CD4-positive, alpha-beta T cell treated with Interleukin-21 for 1 hour (primary cell): ENCODE measurements at places on chromosomes 11 and 22.

GRCh38 chr22:17112491-17113042, 8.6 kb downstream of the TMEM121B start:
- no peak for DNase-seq

- no peak for DNase-seq
These were observed 31.6 kb upstream of the WNT11 start for GRCh38 chr11:76237914-76238313.

DNA sequence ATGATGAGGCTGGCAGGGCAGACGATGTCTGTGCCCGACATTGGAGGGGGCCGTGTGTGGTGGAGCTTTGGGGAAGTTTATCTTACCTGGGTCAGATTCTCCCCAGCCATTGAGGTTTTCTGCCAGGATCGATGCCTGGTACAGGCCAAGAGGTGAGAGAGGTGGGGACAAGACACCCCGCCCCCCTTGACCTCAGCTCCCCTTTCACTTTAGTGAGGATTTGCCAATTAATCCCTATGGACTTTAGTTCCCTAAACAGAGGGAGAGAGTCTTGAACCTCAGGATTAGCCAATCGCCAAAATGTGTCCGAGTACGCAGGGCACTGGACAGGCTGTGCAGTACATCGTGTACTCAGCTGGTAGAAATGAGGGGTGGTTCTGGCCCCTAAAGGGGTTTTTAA, 541 bp downstream of the HORMAD2 start:
- no peak for DNase-seq

DNA sequence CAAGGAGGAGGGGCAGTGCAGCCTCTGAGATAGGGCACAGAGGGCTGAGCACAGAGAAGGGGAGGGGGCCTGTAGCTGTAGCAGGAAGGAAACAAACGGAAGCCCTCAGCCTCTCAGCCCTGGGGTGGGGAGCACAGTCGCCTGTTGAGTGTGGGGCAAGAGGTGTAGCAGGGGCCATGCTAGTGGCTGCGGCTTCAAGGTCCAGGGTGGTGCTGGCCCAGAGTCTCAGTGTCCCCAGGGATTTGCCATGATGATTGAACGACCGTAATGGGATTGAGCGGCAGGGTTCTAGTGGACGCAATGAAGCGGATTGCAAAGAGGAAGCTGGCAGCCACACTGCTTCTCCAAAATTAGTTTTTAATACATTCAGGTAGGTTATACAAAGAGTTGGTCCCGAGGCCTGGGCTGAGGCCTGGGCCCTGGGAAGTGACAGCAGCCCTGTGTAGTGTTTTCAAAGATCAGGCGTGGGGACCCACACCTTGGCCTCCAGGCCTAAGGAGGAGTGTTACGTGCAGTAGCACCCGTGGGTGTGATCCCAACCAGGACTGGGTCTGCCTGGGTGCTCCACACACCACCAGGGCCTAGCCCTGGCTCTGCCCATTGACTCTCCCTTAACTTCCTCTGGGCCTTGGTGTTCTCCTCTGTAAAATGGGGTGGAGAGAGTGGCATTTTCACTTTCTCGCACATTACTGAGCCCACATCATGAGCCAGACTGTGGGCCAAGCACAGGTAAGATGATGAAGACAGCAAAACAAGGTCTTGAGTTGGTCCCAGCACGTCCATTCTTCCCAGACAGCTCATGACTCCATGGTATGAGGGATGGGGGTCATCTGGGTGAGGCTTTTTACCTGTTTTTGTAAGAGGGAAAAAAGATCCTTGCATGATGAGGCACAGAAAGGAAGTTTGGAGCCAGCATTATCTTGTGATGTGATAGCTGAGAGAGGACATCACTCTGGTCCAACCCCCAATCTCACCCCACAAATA, 13.1 kb downstream of the LRRC32 start:
- no peak for DNase-seq

DNA sequence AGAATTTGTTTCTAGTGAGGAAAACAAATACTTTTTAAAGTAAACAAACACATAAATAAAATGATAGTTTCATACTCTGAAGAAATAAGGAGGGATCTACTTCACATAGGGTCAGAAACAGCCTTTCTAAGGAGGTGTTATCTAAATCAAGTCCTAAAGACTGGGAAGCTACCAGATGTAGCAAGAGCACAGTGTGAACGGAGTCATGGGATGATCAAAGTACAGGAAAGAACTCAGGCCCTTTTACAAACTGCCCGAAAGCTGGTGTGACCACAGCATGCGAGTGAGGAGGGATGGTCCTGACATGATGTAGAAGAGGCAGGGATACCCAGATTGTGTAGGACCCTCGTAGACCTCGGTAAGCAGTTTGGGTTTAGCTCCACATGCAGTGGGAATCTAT, 102.8 kb downstream of the ARHGAP32 start:
- DNase-seq: no peak

- peak; percentile 34 for DNase-seq
These were observed 625 bp downstream of the EIF3D start for GRCh38 chr22:36528341-36528740.

DNA sequence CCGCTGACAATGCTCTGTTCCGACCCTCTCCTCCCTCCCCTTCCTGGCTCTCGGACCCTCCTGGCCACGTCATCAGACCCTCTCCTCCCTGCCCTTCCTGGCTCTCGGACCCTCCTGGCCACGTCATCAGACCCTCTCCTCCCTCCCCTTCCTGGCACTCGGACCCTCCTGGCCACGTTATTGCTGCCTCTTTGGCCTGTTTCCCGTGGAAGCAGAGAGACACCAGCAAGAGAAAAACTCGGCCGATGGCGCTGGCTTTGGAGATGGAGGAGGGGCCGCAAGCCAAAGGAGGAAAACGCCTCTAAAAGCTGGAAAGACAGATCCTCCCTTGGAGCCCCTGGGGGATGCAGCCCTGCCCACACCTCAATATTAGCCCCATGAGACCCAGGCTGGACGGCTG, 463.3 kb downstream of the BRD1 start:
- DNase-seq: no peak

DNA sequence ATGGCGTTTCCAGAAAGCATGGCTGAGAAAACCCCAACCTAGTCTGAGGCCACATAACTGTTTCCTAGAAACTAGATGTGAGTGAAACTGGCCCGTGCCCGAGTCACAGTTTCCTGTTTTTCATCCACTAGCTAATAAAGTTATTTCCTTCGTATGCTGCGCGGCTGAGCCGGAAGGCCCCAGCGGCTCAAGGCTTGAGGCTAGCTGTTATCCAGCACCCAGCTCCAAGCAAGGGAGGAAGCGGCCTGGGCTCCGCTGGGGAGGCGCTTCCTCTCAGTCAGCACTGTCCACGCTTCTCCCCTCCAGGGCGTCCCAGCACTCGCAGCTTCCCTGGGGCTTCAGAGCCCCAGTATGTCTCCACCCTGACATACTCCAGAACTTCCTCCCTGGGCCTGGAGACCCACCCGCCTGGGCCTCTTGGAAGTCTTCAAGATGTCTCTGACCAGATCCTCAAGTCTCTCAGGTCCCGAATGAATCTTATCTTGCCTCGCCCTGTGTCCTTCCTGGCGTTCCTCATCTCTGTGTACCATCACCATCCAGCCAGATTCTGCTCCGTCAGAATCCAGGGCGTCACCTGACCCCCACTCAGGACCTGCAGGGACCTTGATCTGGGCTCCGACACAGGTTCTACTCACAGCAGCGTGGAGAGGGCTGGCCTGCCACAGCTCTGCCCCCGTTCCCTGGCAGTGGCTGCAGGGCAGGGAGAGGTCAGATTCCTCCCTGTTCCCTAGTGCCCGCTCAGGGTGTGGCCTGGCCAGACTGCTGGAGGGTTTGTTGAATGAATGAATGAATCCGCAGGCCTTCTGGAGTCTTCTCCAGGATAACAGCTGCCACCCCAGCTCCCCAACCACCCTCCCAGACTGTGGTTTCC, 81.9 kb downstream of the LRRC32 start:
- peak; percentile 32 for DNase-seq

- no peak for DNase-seq
These were observed 33.0 kb downstream of the TPST2 start for GRCh38 chr22:26556904-26557303.

DNA sequence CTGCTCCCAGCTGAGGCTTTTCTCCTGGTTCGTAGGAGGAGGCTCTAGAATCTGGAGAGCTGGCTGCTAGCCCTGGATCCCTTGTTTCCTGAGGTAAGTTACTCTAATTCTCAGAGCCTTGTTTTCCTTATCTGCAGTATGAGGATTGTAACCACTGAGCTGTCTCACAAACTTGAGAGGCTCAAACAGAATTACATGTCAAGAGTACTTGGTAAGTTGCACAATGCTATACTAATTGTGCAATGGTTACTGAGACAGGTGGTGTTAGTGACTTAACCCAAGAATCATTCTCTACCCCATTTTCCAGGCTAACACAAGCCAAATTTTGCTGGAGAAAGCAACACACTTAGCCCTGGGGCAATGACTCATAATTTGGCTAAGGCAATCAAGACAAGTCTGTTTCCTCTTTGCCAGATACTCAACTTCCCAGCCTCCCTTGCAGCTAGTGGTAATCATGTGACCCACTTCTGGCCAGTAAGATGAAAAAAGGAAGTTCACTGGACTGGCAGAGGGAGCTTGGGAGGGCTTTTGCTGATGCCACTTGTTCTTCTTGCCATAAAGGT, 348.0 kb downstream of the TENM4 start:
- DNase-seq: no peak

- DNase-seq: no peak
These were observed 21.0 kb upstream of the AMOTL1 start for GRCh38 chr11:94747146-94747545.

DNA sequence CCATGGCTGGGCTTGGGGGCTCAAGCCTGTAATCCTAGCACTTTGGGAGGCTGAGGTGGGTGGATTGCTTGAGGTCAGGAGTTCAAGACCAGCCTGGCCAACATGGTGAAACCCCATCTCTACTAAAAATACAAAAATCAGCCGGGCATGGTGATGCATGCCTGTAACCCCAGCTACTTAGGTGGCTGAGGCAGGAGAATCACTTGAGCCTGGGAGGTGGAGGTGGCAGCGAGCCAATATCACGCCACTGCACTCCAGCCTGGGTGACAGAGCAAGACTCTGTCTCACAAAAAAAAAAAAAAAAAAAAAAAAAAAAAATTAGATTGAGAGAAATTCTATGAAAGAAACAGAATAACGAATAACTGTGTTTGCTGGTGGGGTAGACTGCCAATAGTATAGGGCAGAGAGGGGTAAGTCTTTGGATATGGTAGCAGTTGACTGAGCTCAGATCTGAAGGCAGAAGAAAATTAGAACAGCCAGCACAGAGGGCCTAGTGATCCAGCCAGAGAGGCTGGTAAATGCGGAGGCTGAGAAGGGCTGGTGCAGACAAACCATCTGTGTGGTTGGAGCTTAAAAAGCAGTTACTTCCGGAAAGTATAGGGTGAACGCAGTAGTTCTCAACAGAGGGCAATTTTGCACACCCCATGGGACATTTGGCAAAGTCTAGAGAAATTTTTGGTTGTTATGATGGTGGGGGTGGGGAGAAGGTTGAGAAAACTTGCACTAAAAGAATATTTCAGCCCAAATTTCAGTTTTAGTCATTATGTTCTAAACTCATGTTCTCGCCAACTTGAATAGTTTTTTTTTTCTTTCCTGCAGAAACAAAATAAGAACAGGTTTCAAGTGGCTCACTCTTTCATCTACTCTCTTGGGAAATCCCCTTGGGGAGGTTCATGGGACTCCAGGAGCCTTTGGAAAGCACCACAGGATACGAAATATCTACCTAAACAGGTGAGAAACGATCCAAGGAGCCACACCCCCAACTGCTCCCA, 1.6 kb upstream of the HORMAD2 start:
- peak; percentile 34 for DNase-seq

- DNase-seq: no peak
These were observed 19.6 kb downstream of the AMOTL1 start for GRCh38 chr11:94787801-94788200.

GRCh38 chr11:87397011-87397865, 359.5 kb downstream of the TMEM135 start:
- DNase-seq: no peak

GRCh38 chr22:17046566-17047348, 38.0 kb upstream of the IL17RA start:
- DNase-seq: no peak

DNA sequence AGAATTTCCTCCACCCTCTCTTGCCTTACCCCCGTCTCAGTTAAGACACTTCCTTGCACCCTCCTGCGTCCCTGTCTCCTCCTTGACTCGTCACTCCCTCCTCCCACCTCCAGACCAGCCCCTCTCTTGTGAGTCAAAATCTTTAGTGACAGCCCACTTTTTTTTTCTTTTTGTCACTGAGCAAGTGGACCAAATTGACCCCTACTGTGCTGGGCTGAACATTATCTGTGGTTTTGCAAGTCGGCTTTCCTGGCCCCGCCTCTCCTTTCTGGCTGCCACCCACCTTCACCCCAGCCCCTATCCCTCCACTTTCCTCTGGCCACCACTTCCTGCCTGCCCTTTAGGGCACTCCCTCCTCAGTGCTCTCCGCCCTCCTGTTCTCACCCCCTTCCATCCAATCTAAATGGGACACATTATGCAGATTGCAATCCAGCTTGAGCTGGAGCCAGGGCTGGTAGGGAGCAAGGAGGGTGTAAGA, at the start of gene APLNR:
Gene APLNR (minus strand): TSS at position 47 of the 478 bp plus-strand sequence. CDS start 246 bp downstream, outside the sequence.
- no peak for DNase-seq

GRCh38 chr11:11422411-11423128, 69.5 kb upstream of the CSNK2A3 start:
- DNase-seq: no peak

DNA sequence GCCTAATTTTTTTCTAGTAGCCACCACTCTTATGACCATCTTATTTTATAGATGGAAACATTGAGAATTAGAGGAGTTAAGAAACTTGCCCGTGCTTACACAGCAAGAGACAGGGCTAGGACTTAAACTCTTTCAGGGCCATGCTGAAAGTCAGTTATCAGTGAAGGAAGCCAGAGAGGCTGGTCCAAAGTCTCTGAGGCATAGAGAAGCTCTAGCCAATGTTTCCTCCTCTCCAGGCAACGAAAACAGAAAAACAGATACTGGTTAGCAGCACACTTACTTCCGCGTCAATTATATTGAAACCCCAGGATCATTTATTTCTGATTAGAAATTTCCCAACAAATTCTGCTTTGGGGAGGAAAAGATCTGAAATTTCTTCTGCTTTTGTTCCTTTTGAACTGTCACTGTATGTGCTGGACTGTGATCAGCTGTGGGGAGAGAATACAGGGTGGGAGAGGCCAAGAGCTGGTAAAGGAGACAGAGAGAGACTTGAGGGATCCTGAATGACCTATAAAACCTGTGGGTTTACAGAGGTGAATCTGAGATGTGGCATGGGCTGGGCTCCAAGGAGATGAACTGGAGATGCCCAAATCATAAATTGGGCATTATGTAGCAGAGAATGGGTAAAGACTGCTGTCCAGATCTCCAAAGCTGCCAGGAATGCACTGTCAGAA, 37.5 kb upstream of the CAPRIN1 start:
- DNase-seq: no peak

DNA sequence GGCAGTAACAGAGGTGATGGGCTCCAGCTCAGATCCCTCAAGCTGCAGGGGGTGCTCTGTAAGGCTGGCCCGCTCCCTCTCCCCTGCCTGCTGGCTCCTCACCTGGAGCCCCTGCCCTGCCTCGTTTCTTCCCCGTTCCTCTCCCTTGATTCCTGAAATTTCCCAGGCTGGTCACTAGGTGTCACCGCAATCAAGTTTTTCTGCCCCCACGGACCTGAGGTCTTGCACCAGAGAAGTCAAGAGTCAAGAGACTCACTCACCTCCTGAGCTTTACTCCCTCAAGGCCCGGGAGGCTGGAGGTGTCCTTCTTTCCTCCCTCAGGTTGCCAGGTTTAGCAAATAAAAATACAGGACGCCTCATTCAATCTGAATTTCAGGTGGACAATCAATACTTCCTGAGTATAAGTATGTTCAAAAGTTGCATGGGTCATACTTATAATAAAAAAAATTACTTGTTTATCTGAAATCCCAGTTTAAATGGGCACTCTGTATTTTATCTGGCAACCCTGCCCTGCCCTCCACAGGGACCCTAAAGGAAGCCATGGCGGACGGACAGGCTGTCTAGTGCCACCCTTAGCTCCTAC, 69.2 kb downstream of the SCUBE1 start:
- peak; percentile 59 for DNase-seq
